ENCODE measurements at places on chromosomes 7 and 10.

DNA sequence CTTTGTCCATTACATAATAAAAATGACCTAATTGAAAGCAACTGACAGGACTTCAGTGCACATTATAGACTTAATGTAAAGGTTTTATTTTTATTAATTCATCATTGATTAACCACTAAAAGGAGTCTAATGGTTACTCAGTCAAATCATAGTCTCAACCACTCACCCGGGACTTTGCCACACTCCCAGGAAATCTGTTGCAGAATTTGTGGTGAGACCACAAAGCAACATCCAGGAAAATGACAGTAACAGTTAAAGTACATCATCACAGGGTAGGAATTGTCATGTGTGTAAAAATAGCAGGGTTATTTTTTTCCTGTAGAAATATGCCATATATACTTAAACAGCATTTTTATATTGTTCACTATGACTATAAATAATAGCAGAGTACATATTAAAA is 6.3 kb upstream of the HGF start:
- no peak for DNase-seq

- no peak for DNase-seq
Observed at GRCh38 chr7:110448918-110449317, 642.0 kb upstream of the LRRN3 start.

DNA sequence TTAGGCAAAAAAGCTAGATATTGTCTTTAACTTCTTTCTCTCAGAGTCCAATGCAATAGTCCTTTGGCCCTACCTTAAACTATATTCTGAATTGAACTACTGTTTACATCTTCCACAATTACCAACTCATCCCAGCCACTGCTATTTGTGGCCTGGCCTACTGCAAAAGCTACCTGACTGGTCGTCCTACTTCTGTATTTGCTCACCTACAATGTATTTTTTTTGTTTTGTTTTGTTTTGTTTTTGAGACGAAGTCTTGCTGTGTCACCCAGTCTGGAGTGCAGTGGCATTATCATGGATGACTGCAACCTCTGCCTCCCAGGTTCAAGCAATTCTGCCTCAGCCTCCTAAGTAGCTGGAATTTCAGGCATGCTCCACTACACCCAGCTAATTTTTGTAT is 51.2 kb downstream of the ARL4A start:
- DNase-seq = no peak

DNA sequence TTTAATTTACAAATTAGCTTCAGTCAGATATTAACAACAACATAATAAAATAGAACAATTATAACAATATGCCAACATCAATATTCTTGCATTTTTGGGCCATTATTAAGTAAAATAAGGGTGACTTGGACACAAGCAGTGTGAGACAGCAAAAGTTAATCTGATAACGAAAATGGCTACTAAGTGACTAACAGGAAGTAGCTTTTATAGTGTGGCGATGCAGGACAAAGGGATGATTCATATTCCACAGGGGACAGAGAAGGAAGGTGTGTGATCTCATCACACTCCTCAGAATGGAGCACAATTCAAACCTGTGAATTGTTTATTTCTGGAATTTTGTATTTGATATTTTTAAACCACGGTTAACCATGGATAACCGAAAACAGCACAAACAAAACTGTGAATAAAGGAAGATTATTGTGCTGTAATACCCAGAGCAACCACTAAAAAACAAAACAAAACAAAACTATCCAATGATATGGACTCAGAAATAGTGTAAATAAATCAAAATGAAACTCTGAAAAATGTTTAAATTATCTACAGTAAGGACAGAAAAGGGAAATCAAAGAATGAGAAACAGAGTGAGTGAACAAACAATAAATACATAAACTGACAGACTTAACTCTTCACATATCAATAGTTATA is 66.9 kb upstream of the TFEC start:
- DNase-seq = no peak

DNA sequence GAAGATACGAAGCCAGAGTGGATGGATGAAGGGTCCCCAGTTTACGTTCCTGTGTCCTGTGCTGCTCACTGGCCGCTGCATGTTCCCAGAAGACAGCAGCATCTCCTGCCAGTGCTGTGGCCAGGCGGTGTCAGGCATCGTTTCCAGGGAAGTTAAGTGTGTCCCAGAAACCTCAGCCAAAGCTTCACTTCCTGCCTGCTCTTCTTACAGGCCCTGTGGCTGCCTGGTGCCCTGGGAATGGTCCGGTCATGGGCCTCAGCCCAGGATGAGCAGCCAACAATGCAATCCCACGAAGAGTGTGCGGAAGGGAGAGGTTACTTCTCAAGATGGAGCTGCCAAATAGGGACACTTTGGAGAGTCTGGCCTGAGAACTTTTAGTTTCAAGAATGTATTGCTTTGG is 99.7 kb upstream of the TARP start:
- no peak for DNase-seq

DNA sequence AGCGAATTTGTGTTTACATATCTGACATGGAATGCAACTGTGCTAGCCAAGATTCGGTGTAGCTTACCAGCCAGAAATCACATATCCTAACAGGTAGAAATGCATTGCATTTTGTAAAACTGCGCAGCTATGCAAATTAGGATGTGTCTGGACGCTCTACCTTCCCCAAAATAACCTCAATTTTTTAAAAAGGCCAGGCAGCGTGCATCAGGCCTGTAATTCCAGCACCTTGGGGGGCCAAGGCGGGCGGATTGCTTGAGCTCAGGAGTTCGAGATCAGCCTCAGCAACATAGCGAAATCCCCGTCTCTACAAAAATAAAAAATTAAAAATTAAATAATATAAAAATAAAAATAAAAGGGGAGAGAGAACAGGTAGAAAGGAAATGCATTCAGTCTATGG is 305.0 kb downstream of the TYW1 start:
- DNase-seq = no peak

GRCh38 chr7:139730746-139731612 is 46.8 kb downstream of the HIPK2 start:
- no peak for DNase-seq

DNA sequence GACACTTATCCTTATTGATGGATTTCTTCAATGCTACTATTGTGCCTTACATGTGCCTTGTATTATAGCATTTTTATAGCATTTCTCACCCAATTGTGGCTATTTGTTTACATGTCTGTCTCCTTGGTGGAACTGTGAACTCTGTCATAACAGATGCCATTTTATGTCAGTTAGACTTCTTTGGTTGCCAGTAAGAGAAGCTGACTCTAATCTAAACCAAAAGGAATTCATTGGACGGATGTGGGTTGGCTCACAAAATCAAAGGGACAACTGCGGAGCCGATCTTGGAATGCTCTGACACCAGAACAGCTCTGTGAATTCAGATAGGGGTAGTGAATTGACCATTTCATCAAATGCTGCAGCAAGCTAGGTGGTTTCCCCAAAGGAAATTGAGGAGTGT is 15.0 kb downstream of the GARIN1A start:
- no peak for DNase-seq

- no peak for DNase-seq
Observed at GRCh38 chr7:105195891-105196290, 181.9 kb downstream of the KMT2E start.

- no peak for DNase-seq
Observed at GRCh38 chr10:11104772-11105675, 87.4 kb downstream of the CELF2 start.

DNA sequence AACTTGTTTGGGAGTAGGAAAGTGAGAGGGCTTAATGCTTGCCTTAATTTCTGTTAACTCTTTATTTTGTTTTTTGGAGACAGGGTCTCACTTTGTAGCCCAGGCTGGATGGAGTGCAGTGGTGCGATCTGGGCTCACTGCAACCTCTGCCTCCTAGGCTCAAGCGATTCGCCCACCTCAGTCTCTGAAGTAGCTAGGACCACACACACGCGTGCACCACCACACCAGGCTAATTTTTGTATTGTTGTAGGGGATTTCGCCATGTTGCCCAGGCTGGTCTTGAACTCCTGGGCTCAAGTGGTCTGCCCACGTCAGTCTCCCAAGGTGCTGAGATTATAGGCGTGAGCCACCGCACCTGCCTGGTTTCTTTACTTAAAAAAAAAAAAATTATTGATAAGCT is 1.9 kb downstream of the PPP2R2D start:
- no peak for DNase-seq

DNA sequence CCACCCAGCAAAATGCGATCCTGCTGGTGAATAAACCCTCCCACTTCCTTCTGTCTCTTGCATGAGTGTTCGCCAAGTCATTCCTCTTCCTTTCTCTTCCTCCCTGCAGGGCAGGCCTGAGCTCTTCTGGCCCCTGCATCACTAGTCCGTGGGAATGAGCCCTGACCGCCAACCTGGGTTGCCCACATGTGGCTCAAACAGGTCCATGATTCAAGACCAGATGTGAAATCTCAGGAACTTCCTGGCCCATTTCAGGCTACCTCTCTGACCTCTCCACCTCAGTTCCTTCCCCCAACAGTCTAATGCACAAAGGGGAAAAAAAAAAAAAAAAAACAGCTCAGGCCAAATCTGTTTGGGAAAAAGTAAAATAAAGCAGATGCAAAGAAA is 5.4 kb upstream of the YWHAG start:
- no peak for DNase-seq

GRCh38 chr7:28854750-28855074 is 103.4 kb downstream of the TRIL start:
- no peak for DNase-seq

DNA sequence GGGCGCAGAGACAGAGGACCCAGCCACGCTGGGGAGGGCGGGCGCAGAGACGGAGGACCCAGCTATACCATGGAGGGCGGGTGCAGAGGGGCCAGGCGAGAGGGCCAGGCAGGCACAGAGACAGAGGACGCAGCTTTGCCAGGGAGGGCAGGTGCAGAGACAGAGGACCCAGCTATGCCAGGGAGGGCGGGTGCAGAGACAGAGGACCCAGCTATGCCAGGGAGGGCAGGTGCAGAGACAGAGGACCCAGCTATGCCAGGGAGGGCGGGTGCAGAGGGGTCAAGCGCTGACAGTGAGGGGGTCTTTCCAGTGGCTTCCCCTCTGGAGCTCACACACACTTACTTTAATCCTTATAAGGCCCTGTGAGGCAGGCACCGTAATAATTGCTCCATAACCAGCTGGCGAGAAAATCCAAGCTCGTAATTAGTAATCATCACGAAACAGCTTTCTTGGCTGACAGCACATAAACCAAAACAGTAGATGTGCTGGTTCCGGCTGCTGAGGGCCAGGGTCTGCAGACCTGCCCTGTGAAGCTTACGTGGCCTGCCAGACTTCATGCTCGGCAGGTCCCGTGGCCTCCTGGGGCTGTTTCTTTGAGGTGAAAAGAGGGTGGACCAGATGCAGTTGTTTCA is 137.2 kb downstream of the VIPR2 start:
- DNase-seq = no peak

DNA sequence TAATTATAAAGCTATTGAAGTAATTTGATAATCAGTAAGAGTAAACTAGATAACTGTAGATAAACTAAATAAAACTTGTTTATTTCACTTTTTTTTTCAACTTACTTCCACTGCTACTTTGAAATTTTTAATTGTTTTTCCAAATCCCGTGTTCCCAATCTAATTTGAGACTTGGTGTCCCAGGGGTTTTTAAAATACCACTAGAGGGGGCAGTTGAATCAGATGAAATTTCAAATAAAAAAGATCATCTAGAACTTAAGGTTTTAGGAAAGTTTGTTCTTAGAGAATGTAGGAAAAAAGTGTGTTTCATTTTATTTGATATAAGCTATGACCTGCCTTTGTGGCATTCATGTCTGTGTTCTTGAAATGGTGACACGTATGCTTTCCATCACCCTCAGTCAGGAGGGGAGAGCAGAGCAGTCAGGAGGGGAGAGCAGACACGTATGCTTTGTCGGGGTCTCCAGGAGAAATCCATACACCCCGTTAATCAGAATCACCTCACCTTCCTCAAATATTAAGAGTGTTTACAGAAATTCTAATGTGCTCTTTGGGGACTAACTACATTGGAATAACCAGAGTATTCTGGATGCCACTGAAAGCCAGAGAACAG is 49.9 kb downstream of the C10orf67 start:
- DNase-seq = no peak

DNA sequence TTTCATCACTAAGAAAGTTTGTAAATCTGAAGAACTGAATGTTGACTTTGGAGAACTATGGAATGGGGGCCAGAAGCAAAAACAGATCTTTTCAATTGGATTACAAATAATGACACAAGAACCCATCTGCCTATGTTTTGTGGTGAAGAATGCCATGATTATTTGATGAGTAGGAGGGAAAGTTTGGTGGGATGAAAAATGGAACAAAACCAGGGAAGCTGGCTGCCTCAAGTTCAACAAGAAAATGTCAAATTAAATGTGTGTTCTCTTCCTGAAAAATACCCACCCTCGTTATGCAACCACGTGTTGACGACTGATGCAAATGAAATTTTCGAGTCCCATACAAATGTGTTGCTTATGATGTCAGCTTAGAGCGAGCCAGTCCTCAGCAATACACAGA is 208.5 kb downstream of the GPR37 start:
- no peak for DNase-seq

DNA sequence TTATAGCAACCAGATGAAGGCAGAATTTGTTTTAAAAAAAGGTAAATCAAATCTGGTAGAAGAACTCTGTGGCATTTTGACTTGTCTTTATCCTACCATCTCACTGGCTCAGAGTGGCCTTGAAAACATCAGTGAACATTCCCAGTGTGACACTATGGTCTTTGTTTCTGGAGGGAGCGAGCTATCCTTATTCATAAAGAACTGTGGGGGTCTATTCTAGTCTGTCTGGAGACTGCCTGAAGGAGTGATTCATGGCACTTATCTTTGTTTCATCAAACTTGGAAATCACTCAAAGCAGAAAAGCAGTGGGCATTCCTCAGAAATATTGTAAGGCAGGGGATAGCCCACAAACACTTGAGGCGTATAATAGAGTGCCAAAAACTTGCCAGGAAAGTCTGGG is 719.1 kb downstream of the PCDH15 start:
- no peak for DNase-seq

- DNase-seq = peak; percentile 45
Observed at GRCh38 chr7:17939606-17940301, 540 bp downstream of the SNX13 start.

DNA sequence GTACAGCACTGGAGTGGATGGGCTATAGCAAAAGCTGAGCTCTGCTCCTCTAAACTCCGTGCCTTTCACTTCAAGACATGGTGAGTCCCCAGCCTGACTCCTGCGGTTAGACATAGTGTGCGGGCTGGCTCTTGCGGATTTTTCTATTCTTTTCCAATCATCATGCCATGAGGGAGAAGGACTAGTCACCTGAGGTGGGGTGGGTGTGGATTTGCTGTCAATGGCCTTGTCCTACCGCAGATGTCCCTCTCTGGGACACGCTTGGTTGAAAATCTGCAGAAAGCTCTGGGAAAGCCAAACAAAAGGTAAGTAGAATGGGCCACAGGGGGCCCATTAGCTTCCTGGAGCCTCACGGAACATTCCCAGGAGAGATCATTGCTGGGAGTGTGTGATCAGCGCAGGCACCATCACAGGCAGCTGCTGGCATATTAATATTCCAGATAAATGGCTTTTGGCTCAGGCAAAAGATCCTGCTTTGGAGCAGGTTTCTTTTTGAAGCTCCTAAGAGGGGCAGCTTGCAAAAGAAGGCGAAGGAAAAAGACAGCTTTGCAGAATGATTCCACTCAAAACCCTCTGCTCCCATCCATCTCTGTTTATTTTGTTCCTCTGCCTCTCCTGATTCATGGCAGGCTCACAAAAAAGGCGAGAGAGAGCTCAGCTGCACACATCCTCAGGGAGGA is 509.0 kb upstream of the ZMIZ1 start:
- no peak for DNase-seq
